ENCODE measurements at places on chromosomes 16 and 17.

GRCh38 chr17:69608141-69608540, 193.6 kb downstream of the MAP2K6 start:
- no peak for DNase-seq

- no peak for DNase-seq
These were observed 280.0 kb downstream of the SOX9 start for GRCh38 chr17:72400863-72401262.

- no peak for DNase-seq
These were observed 128.7 kb downstream of the C16orf78 start for GRCh38 chr16:49502136-49502881.

GRCh38 chr17:12178644-12179330, 158.1 kb downstream of the MAP2K4 start:
- DNase-seq, result no peak

DNA sequence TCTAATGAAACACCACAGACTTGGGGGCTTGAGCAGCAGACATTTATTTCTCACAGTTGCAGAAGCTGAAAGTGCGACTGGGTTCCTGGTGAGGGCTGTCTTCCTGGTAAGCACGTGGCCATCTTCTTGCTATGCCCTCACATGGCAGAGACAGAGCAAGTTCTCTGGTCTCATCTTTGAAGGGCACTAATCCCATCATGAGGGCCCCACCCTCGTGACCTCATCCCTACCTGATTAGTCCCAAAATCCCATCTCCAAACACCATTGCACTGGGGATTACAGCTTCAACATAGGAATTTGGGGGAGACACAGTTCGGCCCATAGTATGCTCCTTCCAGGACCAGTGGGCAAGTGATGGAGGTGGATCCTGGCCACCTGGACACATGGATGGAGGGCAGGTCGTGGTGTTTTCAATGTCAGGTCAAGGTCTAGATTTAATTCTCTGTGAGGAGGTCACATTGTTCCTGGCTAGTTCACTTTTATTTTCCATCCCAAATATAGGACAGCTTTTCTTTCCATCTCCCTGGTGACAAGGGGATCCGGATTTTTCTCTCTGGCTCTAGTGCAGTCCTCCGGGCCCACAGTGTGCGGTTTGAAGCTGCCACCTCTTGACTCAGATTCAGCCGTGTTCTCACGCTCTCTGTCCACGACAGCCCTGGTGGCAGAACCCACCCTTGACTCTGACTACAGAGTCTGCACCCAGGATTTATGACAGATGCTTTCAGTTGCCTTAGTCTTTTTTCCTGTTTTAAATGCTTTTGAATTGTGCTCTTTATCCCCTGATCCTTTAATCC, 160.5 kb upstream of the NOL11 start:
- no peak for DNase-seq

DNA sequence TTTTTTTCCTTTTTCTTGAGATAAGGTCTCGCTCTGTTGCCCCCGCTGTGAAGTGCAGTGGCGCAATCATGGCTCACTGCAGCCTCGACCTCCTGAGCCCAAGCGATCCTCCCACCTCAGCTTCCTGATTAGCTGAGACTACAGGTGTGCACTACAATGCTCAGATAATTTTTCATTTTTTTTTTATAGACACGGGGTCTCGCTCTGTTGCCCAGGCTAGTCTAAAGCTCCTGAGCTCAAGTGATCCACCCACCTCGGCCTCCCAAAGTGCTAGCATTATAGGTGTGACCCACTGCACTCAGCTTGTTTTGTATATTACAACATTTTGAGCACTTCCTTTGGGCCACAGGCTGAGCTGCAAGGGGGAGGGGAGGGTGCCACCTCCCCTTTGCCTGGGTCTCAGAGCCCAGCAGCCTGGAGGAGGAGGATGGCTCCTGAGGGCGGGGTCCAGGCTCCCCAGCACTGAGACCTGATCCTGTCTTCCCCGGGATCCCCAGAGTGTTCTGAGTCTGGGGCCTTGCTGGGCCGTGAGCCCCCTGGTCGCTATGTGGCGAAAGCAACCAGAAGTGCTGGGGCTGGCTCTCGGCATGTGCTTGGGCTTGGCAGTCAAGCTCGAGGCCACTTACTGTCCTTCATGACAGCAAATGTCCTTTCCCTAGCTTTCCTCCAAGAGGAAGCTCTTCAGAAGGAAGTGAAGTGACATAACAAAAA, 8.1 kb downstream of the DEF8 start:
- DNase-seq, result no peak

GRCh38 chr17:37820313-37820994, 75.6 kb upstream of the HNF1B start:
- no peak for DNase-seq

DNA sequence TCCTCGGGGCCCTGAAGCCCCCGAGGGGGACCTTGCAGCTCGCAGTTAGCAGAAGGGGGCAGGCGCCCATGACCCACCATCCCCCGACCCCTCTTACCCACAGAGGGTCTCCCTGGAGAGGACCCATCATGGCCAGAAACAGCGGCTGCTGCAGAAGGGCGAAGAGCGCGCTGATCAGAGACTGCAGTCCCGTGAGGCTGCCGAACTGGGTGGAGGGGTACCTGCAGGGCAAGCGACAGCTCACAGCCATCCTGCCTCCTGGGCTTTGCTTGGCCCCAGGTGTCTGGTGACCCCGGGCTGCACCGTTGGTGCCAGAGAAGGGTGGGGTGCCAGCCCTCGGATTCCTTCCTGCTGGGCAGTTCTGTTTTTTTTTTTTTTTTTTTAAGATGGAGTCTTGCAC, 13.9 kb upstream of the PITPNA start:
- no peak for DNase-seq

DNA sequence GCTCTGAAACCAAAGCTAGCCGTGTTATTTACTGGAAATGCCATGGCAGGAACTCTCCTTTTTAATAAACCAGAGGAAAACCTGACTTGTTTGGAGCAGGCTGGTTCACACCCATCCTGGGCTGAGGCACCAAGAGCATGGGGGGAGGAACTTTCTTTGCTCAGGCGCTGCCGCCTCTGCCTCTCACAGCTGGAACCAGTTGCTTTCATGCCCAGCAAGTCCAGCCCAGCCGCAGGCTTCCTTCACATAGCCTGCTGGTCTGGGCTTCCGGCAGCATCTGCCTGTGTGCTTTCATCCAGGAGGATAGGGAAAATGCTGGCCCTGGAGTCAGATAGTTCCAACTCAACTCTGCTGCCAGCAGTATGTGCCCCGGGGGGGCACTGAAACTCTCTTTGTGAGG, 88.1 kb upstream of the ASIC2 start:
- no peak for DNase-seq

DNA sequence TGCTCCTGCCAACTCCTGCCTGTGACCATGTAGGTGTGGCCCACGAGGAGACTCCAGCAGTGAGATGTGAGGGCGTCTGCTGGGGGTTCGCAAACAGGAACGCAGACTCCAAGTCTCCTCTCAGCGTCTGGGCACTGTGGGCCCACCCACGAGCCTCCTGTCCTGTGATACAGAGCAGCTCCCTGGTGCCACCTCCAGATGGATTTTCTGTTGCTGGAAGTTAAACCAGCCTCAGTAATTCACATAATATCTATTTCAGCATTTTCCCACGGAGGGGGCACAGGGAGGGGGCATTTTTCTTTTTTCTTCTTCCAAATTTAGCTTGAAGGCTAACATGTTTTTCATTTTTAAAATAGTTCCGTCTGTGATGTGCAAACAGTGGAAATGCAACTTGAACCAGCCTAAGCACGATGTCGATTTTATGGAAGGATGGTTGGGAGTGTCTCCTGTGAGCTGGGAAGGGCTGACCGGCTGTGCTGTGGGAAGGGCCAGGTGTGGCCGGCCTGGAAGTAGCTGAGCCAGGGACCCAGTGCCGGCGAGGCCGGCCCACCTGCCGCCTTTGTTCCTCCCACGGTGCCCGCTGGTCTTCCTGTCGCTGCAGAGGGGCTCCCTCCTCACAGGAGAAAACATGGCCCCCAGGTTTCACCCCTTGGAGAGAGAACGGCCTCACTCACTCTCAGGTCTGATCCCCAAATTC, 3.9 kb upstream of the RAB40B start:
- DNase-seq, result no peak

DNA sequence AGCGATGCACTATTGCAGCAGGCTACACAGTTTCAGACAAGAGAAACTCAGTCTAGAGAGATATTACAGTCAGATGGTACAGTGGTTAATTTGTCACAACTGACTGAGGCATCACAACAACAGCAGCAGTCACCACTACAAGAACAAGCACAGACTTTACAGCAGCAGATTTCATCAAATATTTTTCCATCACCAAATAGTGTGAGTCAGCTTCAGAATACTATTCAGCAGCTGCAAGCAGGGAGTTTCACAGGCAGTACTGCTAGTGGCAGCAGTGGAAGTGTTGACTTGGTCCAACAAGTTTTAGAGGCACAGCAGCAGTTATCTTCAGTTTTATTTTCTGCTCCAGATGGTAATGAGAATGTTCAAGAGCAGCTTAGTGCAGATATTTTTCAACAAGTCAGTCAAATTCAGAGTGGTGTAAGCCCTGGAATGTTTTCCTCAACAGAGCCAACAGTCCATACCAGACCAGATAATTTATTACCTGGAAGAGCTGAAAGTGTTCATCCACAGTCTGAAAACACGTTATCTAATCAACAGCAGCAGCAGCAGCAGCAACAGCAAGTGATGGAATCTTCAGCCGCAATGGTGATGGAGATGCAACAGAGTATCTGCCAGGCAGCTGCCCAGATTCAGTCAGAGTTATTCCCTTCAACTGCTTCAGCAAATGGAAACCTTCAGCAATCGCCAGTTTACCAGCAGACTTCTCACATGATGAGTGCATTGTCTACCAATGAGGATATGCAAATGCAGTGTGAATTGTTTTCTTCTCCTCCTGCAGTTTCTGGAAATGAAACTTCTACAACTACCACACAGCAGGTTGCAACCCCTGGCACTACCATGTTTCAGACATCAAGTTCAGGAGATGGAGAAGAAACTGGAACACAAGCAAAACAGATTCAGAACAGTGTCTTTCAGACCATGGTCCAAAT, 34.1 kb downstream of the NQO1 start:
- DNase-seq, result no peak

- DNase-seq, result no peak
These were observed 5.0 kb upstream of the ALDH3A1 start for GRCh38 chr17:19753051-19753509.

GRCh38 chr17:2040942-2041560, 771 bp upstream of the OVCA2 start:
- DNase-seq, result no peak

Measured in stimulated activated CD8-positive, alpha-beta memory T cell treated with anti-CD3 and anti-CD28 coated beads, Interleukin-2, amount 100 ng/mL, for 1 hour (primary cell).